Neural progenitor cell (in vitro differentiated cells): ENCODE measurements at places on chromosomes 12 and 14. TPM values are rescaled to one million over a fixed set of nuclear protein-coding genes. Genes with fewer than 3 reads are reported as not detected.

DNA sequence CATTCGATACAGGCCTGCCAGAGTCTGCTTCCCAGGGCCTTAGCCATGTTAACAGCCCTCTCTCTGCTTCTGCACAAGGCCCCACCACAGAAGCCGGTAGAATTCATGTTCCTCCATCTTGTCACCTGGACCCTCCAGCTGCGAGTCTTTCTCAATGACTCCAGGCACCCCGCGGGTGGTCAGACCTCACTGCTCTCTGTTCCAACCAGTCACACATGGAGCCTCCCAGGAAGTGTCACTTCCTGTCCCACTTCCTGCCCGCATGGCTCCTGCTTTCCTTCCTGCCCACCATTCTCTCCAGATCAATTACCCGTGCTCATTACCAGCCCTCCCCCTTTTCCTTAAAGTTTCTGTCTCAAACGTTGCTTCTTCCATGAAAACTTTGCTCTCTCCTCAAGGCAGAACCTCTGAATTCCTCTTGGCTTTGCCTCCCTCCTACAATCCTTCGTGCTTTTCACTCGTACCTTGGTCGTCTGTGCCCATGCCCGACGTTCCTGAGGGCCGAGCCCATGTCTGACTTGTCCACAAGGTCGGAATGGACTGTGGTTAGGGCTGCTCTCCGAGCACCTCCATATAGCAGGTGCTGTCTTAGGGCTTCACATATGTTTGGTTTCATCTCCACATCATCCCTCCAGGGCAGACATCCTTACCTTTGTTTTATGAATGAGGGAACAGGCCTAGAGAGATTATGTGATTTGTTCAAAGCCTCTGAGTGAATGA is 172.1 kb downstream of the TSPAN9 start:
- DNase-seq = no peak
- no peaks in the 10 kb centered on the region for H3K36me3 ChIP-seq
- H3K4me3 ChIP-seq = no peak overlapping the region
- no peaks in the 10 kb centered on the region for H3K4me1 ChIP-seq
- no peak overlapping the region for H3K27ac ChIP-seq

GRCh38 chr12:13801543-13801942 is 179.9 kb downstream of the GRIN2B start:
- H3K27ac ChIP-seq = no peak overlapping the region
- H3K36me3 ChIP-seq = no peaks in the 10 kb centered on the region
- no peaks in the 10 kb centered on the region for H3K27me3 ChIP-seq
- DNase-seq = no peak
- H3K4me1 ChIP-seq = peaks cover 19% of the 10 kb centered on the region
- H3K4me3 ChIP-seq = no peak overlapping the region

DNA sequence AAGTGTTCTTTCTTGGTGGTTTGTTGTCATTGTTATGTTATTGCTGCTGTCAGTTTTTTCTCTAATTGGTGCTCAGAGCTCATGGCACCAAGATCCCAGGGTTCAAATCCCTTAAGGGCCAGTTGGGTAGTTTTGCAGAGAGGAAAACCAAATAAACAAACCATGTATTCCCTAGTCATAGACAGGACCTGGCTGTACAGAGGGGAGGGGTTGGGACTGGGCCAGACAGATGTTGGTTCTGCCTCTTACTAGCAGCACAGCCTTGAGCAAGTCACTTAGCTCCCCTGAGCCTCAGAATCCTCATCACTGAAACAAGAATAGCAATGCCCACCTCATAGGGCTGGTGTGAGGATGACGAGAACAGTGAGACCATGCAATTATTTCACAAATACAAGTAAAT is 53.4 kb downstream of the LTBP2 start:
- no peak overlapping the region for H3K27ac ChIP-seq
- H3K4me1 ChIP-seq = no peaks in the 10 kb centered on the region
- no peak overlapping the region for H3K4me3 ChIP-seq
- H3K36me3 ChIP-seq = no peaks in the 10 kb centered on the region
- DNase-seq = no peak

GRCh38 chr12:89859508-89860220 is 151.0 kb upstream of the ATP2B1 start:
- no peaks in the 10 kb centered on the region for H3K27me3 ChIP-seq
- no peak overlapping the region for H3K4me3 ChIP-seq
- no peak for DNase-seq
- H3K36me3 ChIP-seq = no peaks in the 10 kb centered on the region
- no peak overlapping the region for H3K27ac ChIP-seq
- H3K4me1 ChIP-seq = peaks cover 33% of the 10 kb centered on the region

GRCh38 chr14:58942516-58942915 is 246.0 kb upstream of the DAAM1 start:
- H3K4me3 ChIP-seq = no peak overlapping the region
- no peak for DNase-seq
- H3K27me3 ChIP-seq = no peaks in the 10 kb centered on the region

DNA sequence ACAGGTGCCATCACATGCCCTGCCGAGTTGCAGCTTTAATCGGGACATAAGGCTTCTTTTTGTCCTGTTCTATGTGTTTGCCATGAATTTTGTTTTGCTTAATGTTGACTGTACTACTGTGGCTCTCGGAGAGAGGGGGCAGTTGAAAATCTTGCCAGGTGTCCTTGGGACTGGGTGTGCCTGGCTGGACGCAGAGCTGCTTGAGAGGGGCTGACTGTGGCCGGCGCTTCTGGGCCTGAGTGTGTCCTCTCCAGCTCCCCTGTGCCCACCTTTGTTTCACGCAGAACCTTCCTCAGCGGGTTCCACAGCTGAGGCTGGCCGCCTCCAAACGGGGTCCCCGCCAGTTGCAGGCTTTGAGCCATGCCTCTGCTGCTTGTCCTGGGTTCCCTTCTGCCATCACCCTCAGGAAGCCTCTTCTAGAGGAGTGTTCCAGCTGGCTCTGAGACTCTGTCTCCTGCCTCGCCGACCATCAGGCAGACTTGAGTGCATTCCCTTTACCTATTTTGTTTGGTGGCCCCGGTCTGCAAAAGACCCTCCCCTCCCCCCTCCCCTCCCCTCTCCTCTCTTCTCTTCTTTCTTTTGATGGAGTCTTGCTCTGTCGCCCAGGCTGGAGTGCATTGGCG is 49.7 kb downstream of the DDX51 start:
- H3K36me3 ChIP-seq = peaks cover 4% of the 10 kb centered on the region
- H3K27me3 ChIP-seq = no peaks in the 10 kb centered on the region
- no peak overlapping the region for H3K4me3 ChIP-seq
- H3K4me1 ChIP-seq = no peaks in the 10 kb centered on the region
- DNase-seq = no peak
- H3K27ac ChIP-seq = no peak overlapping the region

TMEM121 gene
- total RNA-seq = 0.90 and 3.6 TPM in 2 replicates

COX8C gene
- not detected in 2 replicates for total RNA-seq
